ENCODE measurements at places on chromosomes 4 and X.

- no peak for DNase-seq
Observed at GRCh38 chrX:53895270-53895669, 149.0 kb downstream of the PHF8 start.

GRCh38 chr4:105061731-105062130 is 84.9 kb upstream of the TET2 start:
- peak; percentile 3 for DNase-seq

DNA sequence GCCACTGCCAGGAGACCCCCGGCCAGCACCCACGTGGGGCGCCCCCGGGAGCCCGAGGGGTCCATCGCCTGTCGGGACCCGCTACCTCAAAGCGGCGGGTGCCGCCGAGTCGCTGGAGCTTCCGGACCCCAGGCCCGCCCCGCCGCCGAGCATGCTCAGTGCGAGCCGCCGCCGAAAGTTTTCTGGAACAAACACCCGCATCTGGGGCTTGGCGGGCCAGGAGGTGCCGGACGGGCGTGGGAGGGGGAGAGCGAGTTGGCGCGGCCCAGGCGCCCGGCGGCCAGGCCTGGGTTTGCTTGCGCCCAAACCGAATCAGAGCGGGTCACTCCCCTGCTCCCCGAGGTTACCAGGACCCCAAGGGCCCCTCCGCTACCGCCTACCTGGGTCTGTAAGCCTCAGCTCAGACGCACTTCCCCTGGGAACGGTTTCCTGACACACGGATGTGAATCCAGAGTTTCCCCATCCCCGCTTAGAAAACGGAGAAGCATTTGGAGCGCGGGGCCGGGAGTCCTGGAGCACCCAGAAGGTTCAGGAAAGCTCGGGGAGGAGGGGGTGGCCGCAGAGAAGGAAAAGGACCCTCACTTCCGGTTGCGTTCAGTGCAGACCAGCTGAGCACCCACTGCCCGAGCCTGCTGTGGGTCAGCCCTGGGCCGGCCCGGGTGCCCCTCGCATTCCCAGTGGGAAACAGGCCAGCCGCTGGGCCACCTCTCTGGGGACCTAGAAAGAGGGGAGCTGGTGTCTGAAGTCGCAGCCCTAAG is at the start of gene EVC2:
TSS of gene EVC2 (minus strand) at position 111 of the 758 bp plus-strand sequence. CDS start at position 65, 46 bp downstream.
- DNase-seq: no peak

GRCh38 chr4:16916719-16917337 is 18.4 kb upstream of the LDB2 start:
- peak; percentile 13 for DNase-seq

DNA sequence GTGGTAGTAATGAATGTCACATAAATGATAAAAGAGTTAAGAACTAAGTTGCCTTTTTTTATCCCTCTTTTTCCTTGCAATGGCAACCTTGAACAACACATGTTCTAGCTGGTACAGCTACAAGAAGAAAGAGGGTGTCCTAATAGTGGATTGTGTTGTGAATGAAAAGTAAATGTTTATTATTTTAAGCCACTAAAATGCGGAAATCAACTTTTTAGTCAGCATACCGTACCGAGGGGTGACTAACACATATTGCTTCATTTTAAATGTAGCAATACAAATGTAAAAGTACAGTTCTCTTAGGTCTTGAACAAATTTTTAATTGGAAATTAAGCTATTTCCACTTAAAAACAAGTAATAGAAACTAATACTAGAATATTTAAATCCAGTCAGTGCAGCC is 17.7 kb upstream of the AP1AR start:
- DNase-seq: no peak

DNA sequence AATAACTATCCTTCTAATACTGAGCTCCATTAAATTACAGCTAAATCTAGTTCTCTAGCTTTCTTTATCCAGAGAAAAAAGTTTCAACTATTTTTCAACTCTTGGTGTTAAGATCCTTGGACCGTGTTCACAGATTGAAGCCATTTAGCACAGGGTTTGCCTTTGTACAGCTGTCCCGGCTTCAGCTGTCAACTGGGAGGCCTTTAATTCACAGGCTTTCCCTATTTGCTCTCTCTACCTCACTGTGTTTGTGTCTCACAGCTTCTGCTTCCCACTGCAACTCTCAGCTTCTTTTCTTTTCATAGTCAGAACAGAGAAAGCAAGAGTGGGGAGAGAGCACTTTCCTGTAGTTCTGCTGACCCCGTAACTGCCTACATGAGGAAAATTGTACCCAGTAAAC is 76.9 kb upstream of the SMAD1 start:
- no peak for DNase-seq

GRCh38 chr4:65393078-65393477 is 277.2 kb downstream of the EPHA5 start:
- DNase-seq: no peak

DNA sequence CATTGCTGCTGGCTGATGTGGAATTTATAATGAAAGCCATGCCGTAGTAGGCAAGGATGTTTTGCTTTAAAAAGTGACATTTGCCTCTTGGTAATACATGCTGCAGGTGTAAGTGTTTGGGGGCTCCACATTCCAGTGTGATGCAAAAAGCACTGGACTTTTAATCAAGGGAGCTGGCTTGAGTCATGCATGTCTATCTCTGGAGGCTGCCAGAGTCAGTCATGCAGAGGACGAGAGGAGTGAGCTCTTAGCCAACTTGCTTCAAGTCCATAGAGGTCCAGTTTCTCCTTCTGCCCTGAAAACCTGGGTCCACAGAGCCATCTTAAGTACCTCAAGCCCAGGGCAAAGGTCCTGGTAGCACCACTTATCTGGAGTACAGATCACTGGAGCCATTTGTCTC is 11.6 kb upstream of the CXCL13 start:
- peak; percentile 65 for DNase-seq

- no peak for DNase-seq
Observed at GRCh38 chrX:65667503-65668376, at the start of gene MSN. MSN (plus strand) TSS chrX:65667654; CDS start chrX:65667842, 188 bp downstream.

GRCh38 chr4:46667790-46668189 is 241.3 kb downstream of the COX7B2 start:
- DNase-seq: no peak

- peak; percentile 40 for DNase-seq
Observed at GRCh38 chr4:134024251-134024650, 177.3 kb downstream of the PABPC4L start.

DNA sequence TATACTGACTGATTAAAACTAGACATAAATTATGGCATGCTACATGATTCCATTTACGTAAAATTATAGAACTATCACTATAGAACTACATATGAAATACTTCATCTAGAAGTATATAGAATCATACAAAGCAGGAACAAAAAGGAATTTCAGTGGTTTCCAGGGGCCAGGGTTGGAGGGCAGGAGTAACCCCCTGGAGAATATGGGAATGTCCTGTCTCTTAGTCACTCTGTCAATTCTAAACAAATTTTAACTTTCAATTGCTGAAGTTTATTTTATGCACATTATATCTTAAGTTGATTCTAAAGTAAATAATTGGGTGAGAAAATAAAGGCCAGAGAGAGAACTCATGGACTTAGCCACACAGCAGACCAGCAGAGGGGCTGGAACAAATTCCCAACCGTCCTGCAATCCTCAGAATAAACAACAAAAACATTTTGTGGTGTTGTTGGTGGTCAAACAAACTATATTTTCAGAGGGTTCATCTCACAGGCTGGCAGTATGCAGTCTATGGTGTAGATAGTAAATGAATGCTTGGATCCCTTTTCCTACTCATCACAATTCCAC is 476.9 kb upstream of the SLIT2 start:
- peak; percentile 29 for DNase-seq

GRCh38 chr4:122503214-122503613 is 46.7 kb upstream of the IL2 start:
- DNase-seq: no peak

DNA sequence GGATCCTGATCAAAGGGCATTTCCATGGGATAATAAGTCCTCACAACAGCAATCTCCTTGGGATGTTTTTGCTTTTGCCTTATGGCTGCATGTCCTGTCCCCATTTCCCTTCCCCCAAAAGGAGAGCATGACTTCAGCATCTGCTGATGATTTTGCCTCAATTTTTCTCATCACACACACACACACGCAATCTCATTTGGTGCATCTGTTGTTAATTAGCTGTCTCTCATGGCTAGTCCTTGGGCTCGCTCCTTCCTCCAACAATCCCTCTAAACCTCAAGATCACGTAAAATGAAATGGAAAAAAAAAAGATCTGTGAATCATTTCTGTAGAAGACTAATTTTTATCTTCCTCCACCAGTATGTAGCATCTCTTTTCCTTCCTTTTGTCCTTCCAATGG is 153.6 kb downstream of the RBMX2 start:
- no peak for DNase-seq

- peak; percentile 0 for DNase-seq
Observed at GRCh38 chrX:144896323-144896722, 351.0 kb upstream of the SPANXN1 start.

- DNase-seq: no peak
Observed at GRCh38 chr4:41077628-41078027, 136.7 kb downstream of the APBB2 start.

DNA sequence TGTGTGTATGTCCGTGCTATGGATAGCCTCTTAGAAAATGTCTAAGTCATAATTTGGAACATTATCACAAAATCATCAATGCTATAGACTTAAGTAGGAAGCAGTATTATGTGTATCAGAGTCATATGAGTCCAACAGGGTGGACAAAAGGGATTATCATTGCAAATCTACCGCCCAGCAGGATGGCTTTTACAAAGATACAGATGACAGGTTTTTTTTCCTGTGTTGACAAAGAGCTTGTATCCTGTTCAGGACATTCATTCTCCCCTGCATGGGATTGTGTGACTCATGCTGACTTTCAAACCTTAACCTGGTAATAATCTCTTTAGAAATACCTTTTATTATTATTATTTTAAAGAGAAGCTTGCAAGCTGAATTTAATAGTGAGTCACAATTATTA is 310.3 kb upstream of the GNPDA2 start:
- peak; percentile 10 for DNase-seq
